ENCODE measurements at places on chromosomes 16 and 17.

DNA sequence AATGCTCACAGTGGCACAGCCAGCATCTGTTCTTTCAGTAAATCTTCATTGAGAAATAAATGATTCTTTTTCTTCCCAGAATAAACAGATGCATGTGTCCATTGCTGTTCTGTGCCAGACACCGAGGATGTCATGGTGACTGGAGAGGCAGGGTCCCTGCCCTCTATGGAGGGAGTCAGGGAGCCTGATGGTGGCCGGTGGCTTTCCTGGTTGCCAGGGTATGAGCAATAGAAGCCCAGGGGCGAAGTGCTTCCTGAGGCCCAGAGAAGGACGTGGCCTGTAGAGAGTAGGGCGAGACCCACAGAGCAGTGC is 29.9 kb upstream of the NUDT16L1 start:
- peak; percentile 89 for DNase-seq

- no peak for DNase-seq
Measured at GRCh38 chr17:83152745-83153611, 73.6 kb downstream of the METRNL start.

DNA sequence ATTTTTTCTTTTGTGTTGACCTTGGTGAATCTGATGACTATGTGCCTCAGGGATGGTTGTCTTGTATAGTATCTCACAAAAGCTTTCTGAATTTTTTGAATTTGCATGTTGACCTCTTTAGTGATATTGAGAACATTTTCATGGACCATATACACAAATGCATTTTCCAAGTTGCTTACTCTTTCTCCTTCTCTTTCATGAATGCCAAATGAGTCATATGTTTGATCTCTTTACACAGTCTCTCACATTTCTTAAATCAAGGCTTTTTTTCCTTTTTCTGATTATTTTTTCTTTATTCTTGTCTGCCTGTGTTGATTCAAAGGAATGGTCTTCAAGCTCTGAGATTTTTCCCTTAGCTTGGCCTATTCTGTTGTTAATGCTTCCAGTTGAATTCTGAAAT is 46.6 kb upstream of the KCNJ16 start:
- DNase-seq = no peak

DNA sequence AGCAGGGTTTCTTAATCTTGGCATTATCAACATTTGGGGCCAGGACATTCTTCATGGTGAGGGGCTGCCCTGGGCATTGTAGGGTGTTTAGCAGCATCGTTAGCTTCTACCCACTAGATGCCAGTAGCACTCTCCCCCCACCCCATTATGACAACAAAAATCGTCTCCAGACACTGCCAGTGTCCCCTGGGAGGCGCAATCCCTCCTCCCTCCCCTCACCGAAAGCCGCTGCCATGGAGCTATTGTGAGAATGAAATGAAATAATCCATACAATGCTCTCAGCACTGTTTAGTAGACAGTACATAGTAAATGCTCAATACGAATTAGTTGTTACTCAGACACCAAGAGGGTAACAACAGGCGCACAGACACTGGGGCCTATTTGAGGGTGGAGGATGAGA is 502.9 kb downstream of the NPIPA7 start:
- DNase-seq = no peak

DNA sequence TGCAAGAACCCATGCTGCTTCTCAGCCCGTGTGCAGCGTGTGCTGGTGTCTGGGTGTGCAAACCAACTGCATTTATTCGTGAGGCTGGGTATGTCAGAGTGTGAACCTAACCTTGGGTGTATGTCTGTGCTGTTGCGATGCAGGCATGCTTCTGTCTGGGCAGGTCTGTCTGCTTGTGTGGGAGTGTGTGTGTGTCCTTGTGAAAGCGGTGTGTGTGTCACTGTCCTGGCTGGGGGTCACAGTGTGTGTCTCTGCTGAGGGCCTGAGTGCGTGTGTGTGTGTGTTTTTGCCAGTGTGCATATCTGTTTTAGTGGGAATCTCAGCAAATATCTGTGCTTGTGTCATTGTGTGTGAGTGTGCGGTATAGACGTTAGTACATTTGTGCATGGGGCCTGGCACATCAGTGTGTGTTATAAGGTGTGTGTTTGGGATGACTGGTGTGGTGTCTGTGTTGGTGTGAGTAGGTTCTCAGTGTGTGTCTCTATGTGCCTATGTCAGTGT is 121.8 kb downstream of the CYLD start:
- DNase-seq = no peak

DNA sequence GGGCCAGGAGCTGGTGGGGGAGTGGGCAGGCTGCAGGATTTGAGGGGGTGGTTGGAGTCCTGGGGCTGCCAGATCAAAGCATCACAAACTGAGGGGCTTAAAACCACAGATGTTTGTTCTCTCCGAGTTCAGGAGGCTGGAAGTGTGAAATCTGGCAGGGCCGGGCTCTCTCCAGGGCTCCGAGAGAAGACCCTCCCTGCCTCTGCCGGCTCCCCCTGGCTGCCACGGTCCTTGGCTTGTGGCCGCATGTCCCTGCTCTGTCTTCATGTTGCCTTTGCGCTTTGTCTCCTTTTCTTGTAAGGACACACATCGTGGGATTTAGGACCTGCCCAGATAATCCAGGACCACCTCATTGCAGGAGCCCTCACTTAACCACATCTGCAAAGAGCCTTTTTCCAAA is 139.8 kb upstream of the GSE1 start:
- no peak for DNase-seq

- no peak for DNase-seq
Measured at GRCh38 chr16:89089120-89089519, 4.5 kb upstream of the ACSF3 start.

DNA sequence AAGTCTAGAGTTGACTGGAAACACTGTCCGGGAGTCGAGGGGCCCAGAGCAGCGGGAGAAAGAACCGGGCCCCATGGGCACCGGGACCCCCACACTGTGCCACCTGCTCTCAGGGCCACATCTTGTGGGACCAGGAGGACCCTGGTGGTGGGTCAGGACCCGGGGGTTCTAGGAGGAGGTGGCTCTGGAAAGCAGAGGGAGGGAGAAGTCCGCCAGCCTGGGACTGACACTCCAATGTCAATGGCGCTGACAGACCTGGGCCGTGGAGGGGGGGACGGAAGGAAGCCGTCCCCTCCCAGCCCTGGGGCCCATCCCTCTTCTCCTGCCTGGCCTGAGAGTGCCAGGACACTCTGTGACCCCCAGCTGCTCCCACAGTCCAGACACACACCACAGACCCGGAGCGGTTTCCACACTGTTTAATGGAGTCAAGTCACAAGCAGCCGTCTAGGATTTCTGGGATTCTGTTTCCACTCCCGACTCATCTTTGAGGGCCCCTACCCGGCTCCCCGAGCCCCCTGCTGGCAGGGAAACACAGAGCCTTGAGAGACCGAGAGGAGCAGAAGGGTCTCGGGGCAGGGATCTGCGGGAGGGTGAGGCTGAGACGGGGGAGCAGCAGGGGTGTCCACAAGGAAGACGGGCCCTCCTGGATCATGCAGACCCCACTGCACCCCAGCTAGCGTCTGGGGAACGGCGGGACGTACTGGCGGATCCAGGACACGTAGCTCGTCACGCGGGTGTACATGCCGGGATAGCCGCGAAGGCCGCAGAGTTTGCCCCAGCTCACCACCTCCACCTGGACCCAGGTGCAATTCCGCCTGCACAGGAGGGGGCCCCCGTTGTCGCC is 23.5 kb upstream of the UBE2I start:
- DNase-seq = no peak

GRCh38 chr16:88453611-88454522 is 787 bp downstream of the ZFPM1 start:
- DNase-seq = peak; percentile 47

GRCh38 chr16:57700781-57701551 is 6.4 kb downstream of the DRC7 start:
- no peak for DNase-seq

DNA sequence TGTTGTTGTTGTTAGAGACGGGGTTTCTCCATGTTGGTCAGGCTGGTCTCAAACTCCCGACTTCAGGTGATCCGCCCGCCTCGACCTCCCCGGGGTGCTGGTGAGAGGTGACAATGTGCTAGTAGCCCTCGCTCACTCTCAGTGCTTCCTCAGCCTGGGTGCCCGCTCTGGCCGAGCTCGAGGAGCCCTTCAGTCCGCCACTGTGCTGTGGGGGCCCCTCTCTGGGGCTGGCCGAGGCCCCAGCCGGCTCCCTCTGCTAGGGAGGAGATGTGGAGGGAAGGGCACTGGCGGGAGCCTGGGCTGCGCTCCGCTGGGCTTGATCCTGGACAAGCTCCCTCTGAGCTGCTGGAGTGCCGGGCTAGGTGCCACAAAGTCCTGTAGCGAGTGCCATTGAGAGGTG is 21.7 kb upstream of the RBL2 start:
- no peak for DNase-seq

DNA sequence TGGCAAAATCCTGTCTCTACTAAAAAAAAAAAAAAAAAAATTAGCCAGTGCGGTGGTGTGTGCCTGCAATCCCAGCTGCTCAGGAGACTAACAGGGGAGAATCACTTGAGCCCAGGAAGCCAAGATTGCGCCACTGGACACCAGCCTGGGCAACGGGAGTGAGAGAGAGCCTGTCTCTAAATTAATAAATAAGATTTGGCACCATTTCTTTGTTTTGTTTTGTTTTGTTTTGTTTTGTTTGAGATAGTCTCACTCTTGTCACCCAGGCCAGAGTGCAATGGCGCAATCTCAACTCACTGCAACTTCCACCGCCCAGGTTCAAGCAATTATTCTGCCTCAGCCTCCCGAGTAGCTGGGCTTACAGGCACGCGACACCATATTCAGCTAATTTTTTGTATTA is 9.4 kb upstream of the GAST start:
- no peak for DNase-seq

DNA sequence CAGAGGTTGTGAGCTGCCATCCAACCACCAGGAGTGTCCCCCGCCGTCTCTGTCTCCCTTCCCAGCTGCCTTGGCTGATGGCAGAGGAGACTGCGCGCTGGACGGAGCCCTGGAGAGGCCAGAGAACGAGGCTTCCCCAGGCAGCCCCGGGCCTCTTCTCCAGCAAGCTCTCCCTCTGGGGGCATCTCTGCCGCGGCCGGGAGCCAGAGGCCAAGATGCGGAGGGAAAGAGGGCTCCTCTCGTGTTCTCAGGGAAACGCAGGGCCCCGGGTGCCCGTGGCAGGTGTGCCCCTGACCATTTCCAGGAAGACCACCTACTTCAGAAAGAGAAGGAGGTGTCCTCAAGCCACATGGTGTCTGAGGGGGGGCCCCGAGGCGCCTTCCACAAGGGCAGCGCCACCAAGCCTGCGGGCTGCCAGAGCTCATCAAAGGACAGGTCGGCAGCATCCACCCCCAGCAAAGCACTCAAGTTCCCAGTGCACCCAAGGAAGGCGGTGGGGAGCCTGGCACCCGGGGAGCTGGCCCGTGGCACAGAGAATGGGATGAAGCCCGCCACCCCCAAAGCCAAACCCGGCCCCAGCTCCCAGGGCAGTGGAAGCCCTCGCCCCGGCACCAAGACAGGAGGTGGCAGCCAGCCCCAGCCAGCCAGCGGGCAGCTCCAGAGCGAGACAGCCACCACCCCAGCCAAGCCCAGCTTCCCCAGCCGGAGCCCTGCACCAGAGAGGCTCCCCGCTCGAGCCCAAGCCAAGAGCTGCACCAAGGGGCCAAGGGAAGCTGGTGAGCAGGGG is 14.8 kb upstream of the ZFPM1 start:
- no peak for DNase-seq

DNA sequence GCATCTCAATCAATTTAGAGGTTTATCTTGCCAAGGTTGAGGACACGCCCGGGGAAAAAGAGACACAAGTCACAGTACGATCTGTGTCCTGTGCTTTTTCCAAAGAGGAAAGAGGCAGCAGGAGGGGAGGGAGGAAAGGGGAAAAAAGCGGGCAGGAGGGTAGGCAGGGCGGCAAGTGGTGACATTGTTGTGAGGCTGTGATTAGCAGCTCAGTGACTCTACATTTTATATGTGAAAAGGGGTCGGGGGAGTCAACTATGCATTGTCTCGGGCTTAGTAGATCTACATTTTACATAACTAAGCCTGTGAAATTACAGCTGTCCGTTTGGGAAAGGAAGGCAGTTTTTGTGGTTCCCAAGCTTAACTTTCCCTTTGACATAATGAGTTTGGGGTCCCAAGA is 22.2 kb upstream of the RIPOR1 start:
- DNase-seq = no peak
